ENCODE measurements at places on chromosomes 1 and 21.

GRCh38 chr1:12345350-12346217 lies 115.8 kb downstream of the VPS13D start:
- DNase-seq, result no peak

- DNase-seq, result no peak
These were observed 31.7 kb upstream of the RGS16 start for GRCh38 chr1:182635871-182636270.

GRCh38 chr1:923991-924655 lies 400 bp downstream of the SAMD11 start:
- no peak for DNase-seq

GRCh38 chr1:160539990-160540858 lies 17.2 kb upstream of the SLAMF6 start:
- no peak for DNase-seq

- no peak for DNase-seq
These were observed 32.8 kb downstream of the KRTAP24-1 start for GRCh38 chr21:30249936-30250335.

DNA sequence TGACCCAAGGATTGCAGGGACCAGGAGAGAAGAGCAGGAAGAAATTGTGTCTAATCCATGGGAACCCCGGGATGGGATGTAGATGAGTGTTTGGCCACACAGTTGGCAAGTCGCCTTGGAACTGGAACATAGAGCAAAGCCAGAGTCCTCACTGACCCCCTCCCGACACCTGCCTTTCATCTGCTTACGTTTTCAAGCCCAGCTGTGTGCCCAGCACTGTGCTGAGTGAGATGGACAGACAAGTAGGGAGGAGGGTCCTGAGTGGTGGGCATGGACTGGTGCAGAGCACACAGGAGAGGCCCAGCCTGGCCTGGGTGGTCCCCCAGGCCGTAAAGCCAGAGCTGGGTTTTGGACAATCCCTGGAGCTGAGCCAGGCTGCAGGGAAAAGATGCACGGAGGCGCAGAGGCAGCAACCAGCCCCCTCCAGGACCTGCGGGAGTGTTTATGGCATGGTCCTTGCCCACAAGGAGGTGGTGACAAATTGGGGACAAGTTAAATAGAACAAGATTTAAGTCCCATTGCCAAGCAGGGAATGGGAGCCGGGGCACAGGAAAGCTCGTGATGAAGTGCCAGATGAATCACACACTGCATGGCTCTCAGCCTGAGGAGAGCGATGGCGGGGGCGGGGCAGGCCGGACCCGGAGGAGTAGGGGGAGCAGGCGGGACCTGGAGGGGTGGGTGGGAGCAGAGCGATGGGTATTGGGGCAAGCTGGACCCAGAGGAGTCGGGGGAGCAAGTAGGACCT lies 157.8 kb upstream of the VAMP3 start:
- no peak for DNase-seq

DNA sequence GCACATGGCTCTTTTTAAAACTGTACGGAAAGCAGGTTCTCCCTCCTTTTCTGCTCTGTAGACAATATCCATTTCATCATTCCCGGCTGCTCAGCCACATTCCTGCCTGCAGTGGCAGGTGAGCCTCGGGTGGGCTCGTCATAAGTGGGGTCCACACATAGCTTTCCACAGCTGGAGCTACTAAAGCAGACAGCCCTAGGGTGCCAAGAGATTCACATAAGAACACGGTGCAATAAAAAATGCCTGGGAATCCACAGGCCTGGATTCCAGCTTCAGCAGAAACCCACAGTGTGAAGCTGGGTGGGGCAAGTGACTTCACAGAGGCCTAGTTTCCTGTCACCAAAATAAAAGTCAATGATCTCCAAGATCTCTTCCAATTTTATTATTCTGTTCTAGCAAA lies 96.4 kb downstream of the MIS18A start:
- no peak for DNase-seq

DNA sequence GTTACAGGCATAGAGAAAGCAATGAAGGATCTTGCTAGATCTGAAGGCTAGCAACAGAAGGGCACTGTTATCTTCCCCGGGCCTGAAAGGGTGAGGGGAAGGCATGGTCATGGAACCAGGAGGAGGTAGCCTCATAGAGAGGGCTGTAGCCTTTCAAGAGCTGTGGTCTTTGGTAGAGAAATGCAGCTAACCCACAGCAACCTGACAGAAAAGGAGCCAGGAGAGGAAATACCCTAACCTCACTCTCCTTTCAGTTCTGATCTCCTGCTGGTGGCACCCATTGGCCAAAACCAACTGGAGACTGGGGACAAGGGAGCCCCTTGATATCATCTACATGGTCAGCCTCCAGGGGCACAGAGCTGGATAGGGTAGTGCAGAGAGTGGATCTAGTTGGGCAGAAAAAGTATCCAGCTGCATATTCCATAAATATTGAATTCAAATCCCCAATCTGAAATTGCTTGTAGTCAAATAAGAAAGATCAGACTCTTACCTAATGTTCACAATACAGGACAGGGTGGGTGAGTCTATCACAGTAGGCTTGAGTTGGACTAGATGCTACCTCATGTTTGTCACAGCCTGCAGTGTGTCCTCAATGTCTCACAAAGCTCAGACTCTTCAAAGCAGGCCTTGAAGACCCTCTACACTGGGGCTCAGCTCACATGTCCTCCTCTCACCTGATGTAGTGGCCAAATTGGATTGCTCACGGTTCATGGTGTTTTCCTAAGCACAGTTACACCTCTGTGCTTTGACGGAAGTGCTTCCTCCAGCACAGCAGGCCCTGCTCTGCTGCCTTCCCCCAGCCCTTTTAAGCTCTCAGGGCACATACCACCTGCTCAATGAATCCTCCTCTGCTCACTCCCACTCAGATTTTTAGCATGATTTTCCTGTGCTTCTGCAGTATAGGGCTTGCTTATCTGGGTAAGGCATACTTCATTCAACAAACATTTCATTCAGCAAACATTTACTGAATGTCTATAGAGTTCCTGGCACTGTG lies 74.1 kb upstream of the JUN start:
- no peak for DNase-seq

GRCh38 chr1:30777904-30778153 lies 20.3 kb upstream of the LAPTM5 start:
- DNase-seq, result no peak

GRCh38 chr1:36883315-36883949 lies 150.9 kb downstream of the GRIK3 start:
- DNase-seq, result no peak

- no peak for DNase-seq
These were observed 21.7 kb upstream of the TENT5C start for GRCh38 chr1:117584181-117584580.

DNA sequence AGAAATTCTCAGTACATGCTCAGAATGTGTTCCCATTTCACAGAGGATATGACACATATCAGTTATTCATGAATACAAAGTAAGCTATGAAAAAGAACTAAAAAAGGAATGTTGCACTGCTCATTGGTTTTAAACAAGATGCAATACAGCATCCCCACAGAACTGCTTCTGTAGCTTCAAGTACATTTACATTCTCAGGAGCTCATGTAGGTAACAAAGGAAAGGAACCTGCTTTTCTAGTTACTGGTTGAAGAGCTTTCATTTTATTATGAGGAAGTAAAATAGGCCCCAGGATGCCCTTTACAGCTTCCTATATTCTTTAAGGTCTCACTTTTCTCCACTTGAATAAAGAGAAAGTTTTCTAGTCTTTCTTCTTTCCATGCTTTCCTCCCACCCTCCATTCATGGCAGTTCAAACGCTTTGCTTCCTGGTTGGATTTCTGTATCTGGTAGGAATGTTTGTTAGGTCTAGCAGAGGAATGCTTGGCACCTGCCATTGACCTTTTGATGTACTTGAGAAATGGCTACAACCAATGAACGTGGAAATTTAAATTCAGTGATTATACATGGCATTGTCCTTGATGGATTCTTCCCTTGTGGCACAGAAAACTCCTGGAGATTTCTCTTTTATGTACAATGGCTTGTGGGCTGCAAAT lies 27.1 kb upstream of the KCNK2 start:
- DNase-seq, result no peak

- no peak for DNase-seq
These were observed 217.5 kb downstream of the MATN1 start for GRCh38 chr1:30505853-30506252.

DNA sequence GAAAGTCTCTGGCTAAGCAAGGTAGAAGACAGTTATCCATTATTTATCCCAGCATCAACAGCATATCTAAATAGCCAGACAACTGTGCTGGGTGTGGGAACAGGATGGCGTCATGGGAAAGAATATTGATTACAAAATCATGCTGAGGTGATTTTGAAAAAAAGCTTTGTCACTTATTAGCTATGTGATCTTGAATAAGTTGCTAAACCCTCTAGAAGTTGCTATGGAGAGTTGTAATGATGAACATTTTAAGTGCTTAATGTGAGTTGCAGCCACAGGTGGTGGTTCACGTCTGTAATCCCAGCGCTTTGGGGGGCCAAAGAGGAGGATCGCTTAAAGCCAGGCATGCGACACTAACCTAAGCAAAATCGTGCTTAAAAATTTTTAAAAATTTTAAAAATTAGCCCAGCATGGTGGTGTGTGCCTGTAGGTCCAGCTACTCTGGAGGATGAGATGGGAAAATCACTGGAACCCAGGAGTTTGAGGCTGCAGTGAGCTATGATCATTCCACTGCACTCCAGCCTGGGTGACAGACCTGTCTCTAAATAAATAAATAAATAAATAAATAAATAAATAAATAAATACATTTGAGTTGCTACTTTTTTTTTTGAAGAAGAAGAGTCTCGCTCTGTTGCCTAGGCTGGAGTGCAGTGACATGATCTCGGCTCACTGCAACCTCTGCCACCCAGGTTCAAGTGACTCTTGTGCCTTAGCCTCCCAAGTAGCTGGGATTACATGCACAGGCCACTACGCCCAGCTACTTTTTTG lies 33.6 kb downstream of the WNT2B start:
- DNase-seq, result no peak

DNA sequence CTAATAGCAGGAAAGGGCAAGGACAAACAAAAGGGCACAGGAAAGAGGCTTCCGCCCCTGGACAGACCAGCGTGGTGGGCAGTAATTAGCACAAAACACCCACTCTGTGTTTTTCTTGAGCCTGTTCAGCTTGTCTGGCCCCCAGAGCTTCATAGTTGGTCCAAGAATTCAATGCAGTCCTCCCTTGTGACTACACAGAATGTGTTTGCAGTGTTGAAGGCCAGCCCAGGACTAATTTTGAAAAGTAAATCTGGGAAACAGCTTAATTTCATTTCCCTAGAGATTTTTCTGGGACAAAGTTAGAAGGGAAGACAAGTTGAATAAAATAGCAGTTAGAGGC lies 49.2 kb upstream of the LMO4 start:
- no peak for DNase-seq

DNA sequence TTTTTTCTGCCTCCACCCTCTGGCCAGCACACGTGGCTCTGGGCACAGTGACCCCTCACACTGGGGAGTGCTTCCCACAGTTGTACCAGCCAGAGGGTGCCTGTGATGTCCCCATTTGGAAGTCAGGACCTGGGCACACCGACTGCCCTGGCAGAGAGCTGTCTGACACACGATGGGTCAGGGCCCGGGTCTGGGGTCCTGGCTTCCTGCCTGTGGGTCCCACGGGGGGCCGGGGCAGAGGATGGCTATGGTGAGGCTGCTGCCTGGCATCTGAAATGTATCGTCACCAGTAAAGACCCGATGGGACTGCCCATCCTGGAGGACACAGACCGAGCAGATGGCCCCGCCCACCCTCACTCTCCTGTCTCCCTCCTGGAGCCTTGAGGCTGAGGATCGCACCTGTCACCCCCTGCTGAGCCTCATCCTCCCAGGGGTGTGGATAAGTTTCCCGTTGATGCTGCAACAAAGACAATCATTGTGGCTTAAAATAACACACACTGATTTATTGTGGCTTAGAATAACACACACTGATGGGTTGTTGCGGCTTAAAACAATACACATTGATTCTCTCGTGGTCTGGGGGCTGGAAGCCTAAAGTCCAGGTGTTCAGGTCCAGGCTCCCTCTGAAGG lies 88.8 kb upstream of the TTC34 start:
- peak; percentile 0 for DNase-seq

DNA sequence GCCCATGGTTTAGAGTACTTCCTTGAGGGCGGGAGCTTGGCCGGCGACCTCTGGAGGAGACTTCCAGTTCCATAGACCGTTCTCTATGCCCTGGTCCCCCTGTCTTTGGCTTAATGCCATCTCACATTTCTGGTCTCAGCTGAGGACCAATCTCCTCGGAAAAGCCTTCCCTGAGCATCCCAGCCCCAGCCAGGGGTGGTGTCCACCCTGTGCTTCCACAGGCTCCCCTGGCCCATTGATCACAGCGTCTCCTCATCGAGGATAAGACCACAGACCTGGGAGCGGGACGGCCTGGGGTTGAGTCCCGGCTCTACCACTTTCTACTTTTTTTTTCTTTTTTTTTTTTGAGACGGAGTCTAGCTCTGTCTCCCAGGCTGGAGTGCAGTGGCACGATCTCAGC lies 14.5 kb downstream of the WNT4 start:
- no peak for DNase-seq

DNA sequence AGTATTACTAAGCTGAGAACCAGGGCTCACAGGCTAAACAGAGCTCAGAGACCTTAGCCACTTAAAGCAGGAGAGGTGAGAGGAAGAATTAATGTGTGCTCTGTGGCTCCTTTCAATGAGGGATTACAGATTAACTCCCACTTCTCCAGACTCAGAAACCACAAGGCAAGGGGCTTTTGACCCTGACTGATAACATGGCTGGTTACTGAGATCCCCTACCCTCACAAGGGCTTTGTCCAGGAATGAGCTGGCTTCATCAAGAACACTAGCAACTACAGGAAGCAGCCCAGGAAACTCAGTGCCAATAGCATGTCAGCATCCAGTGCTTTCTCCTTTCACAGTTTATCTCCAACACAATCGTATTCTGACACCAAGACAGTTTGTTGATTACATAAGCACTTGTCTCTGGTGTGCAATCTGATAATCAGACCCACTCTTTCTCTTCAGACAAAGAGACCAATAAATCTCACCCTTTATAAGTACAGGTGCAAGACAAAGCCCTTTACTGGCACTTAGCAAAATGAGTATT lies 38.8 kb downstream of the ERI3 start:
- DNase-seq, result no peak

DNA sequence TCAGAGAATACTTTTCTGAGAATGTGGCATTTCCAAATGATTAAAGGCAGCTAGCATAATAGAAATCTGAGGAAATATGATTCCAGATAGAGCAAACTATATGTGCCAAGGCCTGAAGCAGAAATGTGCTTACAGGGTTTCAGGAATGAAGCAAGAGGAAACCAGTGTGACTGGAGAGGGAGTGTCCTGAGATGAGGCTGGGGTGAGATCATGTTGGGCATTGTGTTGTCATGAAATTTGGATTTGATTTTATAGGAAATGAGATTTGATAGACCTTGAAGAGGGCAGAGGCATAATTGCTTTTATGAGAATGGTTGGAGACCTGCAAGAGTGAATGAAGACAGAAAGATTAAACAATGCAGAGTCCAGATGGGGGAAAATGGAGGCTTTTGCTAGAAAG lies 338.1 kb upstream of the SNX7 start:
- DNase-seq, result no peak

All from NCI-H1105 (cell line).